ENCODE measurements at places on chromosomes 3 and 15.

GRCh38 chr3:153161138-153161713, 800 bp upstream of the RAP2B start:
- peak; percentile 100 for DNase-seq

- DNase-seq = no peak
Measured at GRCh38 chr3:144586382-144586781, 614.8 kb downstream of the DIPK2A start.

DNA sequence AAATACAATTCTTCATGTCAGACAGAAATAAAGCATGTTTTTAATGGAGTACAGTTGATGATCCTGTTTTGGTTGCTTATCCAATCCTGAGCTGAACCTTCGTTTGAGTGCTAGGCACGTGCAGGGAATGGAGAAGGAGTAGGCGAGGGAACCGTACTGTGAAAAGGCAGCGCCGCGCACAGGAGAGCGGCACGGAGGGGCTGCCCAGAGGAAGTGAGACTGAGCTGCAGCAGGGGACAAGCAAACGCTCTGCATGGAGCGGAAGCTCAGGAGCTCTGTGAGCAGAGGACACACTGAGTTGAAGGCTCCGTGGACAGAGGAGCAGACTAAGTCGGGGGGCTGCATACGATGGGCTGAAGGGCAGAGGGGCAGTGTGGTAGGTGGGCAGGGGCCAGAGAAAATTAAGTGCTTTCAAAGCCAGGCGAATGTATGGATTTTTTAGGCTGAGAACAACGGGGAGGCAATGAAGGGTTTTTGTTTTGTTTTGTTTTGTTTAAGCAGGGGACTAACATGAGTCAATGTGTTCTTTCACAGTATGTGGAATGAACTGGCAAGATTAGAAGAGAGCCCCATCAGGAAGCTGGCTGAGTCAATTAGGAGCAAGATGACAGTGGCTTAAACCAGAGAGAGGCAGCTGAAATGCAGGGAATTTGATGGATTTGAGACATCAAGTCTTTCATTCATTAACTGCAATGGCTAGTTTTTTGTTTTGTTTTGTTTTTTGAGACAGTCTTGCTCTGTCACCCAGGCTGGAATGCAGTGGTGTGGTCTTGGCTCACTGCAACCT, 23.8 kb upstream of the TM2D3 start:
- peak; percentile 75 for DNase-seq

DNA sequence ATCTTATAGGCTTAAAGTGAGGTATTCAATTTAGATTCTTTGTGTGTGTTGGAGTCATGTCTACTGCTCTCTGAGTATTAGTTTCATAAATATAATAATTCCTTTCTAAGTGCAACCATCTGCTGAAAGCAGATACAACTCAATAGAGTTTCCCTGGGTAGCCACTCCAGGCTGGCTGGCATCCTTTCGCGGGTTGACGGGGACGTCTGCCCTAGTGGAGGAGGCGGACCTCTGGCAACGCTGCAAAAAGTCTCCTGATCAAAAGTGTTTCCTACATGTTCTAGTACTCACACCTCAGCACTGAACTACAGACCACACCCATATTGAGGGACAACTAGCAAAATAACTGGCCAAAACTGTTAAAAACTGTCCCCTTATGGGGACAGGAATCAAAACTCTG, 2.5 kb downstream of the MOBP start:
- DNase-seq = no peak

Measured in EL (cell line).